Breast epithelium (tissue), 4 donors: ENCODE measurements at places on chromosomes 2 and 18. TPM values are rescaled to one million over a fixed set of nuclear protein-coding genes. Genes with fewer than 3 reads are reported as not detected.
A peak's percentile ranks its signal among the peaks of the same experiment; 100 is the strongest.

- H3K27me3 ChIP-seq, result no peaks in the 10 kb centered on the region
- H3K4me1 ChIP-seq, result no peaks in the 10 kb centered on the region
- H3K36me3 ChIP-seq, result no peaks in the 10 kb centered on the region
- DNase-seq, result no peak
These were observed 63.2 kb upstream of the KLHL29 start for GRCh38 chr2:23321751-23322150.

DNA sequence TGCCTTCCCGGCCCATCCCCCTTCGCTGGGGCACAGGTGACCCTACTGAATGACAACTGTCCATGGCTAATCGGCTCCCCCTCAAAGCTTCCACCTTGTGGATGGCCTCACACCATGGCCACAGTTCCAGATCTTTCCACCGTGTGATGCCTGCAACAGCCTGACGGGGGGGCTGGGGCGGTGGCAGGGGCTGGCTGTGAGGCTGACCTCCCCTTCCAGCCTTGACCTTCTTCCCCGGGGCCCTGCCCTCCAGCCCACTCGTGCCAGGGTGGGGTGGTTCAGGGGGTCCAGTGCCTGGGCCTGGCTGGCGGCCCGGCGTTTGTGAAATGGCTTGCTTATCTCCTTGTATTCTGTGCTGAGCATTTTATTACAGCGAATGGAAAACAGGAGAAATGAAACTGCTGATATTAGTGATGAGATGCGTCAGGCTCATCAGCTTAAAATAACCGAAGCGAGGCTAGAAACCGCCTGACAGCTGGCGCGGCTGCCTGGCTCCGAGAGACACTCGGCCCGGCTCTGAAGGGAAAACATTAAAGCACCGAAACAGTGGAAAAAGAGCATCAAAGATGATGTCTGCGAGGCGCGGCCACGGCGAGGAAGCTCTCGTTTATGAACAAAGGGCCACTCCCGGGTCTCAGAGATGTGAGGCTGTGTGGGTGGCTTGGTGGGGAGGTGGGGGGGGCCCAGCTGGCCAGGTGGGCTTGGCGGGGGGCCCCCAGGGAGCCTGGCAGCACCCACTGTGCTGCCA is 916 bp upstream of the PDCD1 start:
- no peak for DNase-seq
- H3K27ac ChIP-seq, result peak overlapping the region; percentile 84
- no peaks in the 10 kb centered on the region for H3K36me3 ChIP-seq

- no peak overlapping the region for H3K27ac ChIP-seq
- no peaks in the 10 kb centered on the region for H3K27me3 ChIP-seq
- no peak overlapping the region for H3K4me3 ChIP-seq
- H3K36me3 ChIP-seq, result no peaks in the 10 kb centered on the region
- H3K4me1 ChIP-seq, result no peaks in the 10 kb centered on the region
- DNase-seq, result no peak
These were observed 137.2 kb downstream of the LAMA1 start for GRCh38 chr18:6980363-6980762.

- peak overlapping the region; percentile 77 for H3K4me3 ChIP-seq
- H3K4me1 ChIP-seq, result peaks cover 10% of the 10 kb centered on the region
- peak overlapping the region; percentile 88 for H3K27ac ChIP-seq
- no peaks in the 10 kb centered on the region for H3K27me3 ChIP-seq
- no peaks in the 10 kb centered on the region for H3K36me3 ChIP-seq
These were observed 45.4 kb downstream of the GORASP2 start for GRCh38 chr2:170974304-170974993.

DNA sequence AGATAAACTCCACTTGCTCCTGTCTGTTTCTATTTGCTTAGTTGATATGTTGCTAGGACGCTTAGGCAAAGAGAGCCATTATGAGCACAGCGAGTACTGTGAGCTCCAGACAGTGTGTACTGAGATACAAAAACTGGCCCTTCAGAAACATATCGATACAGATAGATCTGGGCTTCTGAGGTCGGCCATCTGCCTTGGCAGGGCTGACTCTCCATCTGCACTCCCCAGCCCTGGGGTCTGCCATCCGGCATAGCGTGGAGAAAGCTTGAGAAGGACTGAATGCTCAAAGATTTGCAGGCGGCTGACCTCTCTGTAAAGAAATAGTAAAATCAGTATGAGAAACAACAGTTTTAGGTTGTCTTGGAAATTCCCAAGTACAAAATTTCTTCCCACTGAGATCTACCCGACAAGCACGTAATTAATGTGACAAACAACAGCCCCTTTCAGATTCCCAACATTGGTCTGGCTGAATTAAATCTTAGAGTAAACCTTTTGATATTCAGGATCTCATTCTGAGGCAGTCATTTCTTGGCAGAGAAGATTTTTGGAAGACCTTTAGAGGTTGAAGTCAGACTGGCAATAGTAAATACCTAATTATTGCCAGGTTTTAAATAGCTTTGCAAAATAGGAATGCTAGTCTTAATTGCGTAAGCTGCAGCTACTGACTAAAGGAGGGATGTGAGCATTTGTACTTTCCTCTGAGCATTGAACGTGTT is 127.4 kb downstream of the CHST9 start:
- H3K4me3 ChIP-seq, result no peak overlapping the region
- peak; percentile 20 for DNase-seq
- no peaks in the 10 kb centered on the region for H3K36me3 ChIP-seq
- no peaks in the 10 kb centered on the region for H3K27me3 ChIP-seq
- H3K27ac ChIP-seq, result peak overlapping the region; percentile 69

DNA sequence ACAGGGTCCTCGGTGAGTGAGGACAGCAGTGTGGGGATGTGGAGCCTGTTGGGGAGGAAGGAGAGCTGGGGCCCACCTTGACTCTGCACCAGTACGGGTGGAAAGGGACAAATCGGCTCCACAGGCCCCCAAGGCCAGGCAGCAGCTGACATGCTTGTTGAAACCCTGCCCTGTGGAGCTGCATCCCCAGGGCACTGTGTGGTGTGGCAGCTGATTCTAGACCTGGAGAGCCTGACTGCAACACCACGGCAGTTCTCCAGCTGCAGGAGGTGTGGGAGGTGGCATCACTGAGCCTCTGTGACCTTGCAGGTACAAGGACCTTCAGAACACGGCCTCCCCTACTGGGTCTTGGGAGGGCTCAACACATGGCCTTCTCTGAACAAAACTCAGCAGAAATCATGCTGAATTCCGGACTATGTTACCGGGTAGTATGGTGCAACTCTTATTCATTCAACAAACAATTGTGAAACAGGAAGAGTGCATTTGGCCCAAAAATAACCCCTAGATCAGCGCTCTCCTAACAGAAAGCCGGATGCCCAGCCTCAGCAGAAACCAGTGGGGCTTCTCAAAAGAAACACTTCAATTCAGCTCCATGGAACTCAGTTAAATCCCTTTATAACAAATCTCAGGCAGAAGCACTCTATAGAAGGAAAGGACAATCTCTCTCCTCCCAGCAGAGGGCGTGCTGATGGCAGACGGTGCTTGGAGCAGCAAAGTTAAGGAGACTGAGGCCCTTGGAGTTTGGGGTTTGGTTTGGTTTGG is 104.4 kb upstream of the SALL3 start:
- no peaks in the 10 kb centered on the region for H3K36me3 ChIP-seq
- no peak overlapping the region for H3K27ac ChIP-seq
- H3K4me1 ChIP-seq, result no peaks in the 10 kb centered on the region
- DNase-seq, result no peak
- no peaks in the 10 kb centered on the region for H3K27me3 ChIP-seq

- H3K4me3 ChIP-seq, result no peak overlapping the region
- H3K27ac ChIP-seq, result no peak overlapping the region
- no peaks in the 10 kb centered on the region for H3K36me3 ChIP-seq
- H3K27me3 ChIP-seq, result no peaks in the 10 kb centered on the region
These were observed 91.1 kb upstream of the NOL4 start for GRCh38 chr18:34315591-34316352.

DNA sequence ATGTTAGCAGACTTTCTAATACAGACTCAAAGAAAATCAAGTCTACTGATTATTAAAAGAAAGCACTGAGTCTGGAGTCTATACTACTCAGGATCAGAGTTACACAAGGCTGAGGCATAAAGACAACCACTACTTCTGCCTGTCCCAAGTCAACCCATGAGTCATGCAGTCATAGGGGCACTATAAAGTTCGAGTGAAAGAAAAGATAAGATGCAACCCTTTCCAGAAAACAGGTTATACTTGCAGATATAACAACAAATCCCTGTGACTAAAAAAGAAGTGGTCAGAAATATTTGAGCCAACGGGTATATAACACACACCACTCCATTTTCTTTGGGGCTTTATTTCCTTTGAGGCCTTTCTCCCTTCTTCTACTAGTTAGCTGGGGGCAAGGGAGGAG is 18.6 kb upstream of the SCRN3 start:
- no peak for DNase-seq
- peaks cover 13% of the 10 kb centered on the region for H3K36me3 ChIP-seq
- no peak overlapping the region for H3K27ac ChIP-seq
- H3K27me3 ChIP-seq, result no peaks in the 10 kb centered on the region
- H3K4me1 ChIP-seq, result no peaks in the 10 kb centered on the region

- no peaks in the 10 kb centered on the region for H3K36me3 ChIP-seq
- DNase-seq, result no peak
- H3K27me3 ChIP-seq, result no peaks in the 10 kb centered on the region
- peak overlapping the region; percentile 8 for H3K27ac ChIP-seq
- H3K4me1 ChIP-seq, result no peaks in the 10 kb centered on the region
These were observed 49.2 kb downstream of the PKDCC start for GRCh38 chr2:42096869-42097591.

DNA sequence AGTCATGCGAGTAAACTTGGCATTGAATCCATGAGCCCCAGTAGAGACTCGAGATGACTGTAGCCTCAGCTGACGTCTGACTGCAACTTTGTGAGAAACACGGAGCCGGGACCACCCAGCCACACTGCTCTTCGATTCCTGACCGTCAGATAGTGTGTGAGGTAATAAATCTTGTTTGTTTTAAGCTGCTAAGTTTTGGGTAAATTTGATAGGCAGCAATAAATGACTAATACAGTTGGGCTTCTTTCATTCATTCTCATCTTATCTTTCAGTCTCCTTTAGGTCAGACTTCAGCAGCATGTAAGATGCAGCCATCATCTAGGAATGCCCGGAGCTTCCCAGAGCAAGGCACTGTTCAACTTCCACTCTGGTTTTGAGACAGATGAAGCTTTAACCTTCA is 8.0 kb upstream of the KLHL29 start:
- no peak overlapping the region for H3K4me3 ChIP-seq
- H3K36me3 ChIP-seq, result no peaks in the 10 kb centered on the region
- DNase-seq, result no peak
- no peak overlapping the region for H3K27ac ChIP-seq
- no peaks in the 10 kb centered on the region for H3K27me3 ChIP-seq

DNA sequence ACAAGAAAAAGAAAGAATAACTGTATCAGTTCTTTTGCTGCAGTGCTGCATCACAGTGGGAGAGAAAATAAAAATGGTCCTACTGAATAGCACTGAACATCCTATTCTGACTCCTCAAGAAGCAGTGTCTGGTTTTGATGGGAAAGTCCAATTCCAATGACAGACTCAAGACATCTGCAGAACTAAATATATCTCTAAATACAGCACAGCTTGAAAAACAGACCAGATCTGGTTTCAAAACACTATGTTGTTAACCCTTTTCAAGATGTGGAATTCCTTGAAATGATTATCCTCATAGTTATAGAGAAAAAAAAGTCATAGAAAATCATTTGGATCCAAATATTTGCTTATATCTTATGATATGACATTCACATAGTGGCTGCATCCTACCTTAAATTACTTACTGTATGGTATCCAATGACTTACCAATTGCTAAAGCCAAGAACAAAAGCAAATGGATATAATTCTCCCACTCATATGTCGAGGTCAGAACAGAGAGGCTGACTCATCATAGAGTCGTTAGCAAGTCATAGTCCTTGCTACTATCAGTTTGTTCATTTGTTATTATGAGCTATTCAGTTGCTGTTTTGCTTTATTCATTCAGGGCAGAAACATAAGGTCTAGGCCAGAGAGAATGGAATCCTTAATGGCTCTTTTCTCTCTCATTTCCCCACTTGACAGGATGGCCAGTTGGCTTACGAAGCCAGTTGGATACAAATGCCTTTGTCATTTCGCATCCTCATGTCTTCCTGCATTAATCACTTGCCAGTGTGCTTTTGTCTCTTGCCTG is 62.5 kb upstream of the ACVR2A start:
- H3K27ac ChIP-seq, result no peak overlapping the region
- DNase-seq, result no peak
- H3K36me3 ChIP-seq, result no peaks in the 10 kb centered on the region
- no peak overlapping the region for H3K4me3 ChIP-seq
- no peaks in the 10 kb centered on the region for H3K27me3 ChIP-seq

- H3K27ac ChIP-seq, result no peak overlapping the region
- no peaks in the 10 kb centered on the region for H3K36me3 ChIP-seq
- no peaks in the 10 kb centered on the region for H3K27me3 ChIP-seq
- no peak overlapping the region for H3K4me3 ChIP-seq
- H3K4me1 ChIP-seq, result no peaks in the 10 kb centered on the region
- no peak for DNase-seq
These were observed 156.8 kb upstream of the MAPRE2 start for GRCh38 chr18:34884436-34884835.

DNA sequence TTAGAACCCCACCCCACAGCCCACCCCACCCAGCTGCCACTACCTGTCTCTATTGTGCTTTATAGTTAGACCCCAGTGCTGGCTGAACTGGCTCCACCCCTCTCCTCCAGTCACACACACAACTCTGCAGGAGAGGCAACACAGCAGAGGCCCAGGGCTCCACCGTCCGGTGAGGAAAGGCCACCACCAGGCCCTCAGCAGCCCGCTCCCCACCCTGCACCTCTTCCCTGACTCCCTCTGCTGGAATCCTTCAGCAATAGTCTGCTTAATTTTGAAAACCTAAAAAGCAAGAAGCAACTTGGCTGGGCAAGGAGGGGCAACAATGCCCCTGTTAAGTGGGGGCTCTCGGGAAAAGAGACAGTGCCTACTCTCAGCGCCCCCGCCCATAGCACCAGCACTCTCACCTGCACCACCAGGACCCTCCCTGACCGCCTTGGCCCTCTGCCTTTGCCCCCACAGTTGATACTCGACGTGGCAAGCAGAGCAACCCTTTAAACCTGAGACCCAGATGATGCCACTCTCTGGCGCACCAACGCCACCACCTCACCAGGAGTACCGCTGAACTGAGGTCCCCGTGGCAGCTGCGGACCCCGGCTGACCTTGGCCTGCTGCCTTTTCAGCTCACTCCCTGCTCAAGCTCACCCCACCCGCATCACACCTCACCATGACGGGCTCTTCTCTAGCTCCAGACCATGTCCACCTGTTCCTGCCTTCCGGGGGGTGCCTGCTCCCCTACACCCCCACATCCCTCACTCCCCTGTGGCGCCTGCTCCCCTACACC is 45.7 kb downstream of the NDUFA10 start:
- H3K27me3 ChIP-seq, result no peaks in the 10 kb centered on the region
- no peak overlapping the region for H3K4me3 ChIP-seq
- DNase-seq, result no peak
- no peaks in the 10 kb centered on the region for H3K4me1 ChIP-seq
- H3K27ac ChIP-seq, result no peak overlapping the region
- H3K36me3 ChIP-seq, result no peaks in the 10 kb centered on the region

GRCh38 chr18:42948831-42949230 is 166.7 kb downstream of the RIT2 start:
- H3K27me3 ChIP-seq, result no peaks in the 10 kb centered on the region
- DNase-seq, result no peak

The RFTN2 gene
- 7.6 TPM for total RNA-seq

The MATN3 gene
- total RNA-seq, result 2.9 TPM

The TUBB8B gene
- 0.66 TPM for total RNA-seq

The OTOS gene
- not detected for total RNA-seq

The TNS1 gene
- total RNA-seq, result 154 TPM

The LYPD6B gene
- 0.32 TPM for total RNA-seq
